Ovary (tissue), 10 donors: ENCODE measurements at places on chromosomes 11 and 22. TPM values are rescaled to one million over a fixed set of nuclear protein-coding genes. Genes with fewer than 3 reads are reported as not detected.

Gene IFITM10
- polyA plus RNA-seq, result 0.15 TPM

Gene PLEKHA7
- 16.7 TPM for polyA plus RNA-seq

Gene MS4A12
- not detected for polyA plus RNA-seq

- no peaks in the 10 kb centered on the region for H3K36me3 ChIP-seq
- DNase-seq, result no peak
- peaks cover 2% of the 10 kb centered on the region for H3K4me1 ChIP-seq
Observed at GRCh38 chr11:67253872-67254624, 12.2 kb upstream of the GRK2 start.

DNA sequence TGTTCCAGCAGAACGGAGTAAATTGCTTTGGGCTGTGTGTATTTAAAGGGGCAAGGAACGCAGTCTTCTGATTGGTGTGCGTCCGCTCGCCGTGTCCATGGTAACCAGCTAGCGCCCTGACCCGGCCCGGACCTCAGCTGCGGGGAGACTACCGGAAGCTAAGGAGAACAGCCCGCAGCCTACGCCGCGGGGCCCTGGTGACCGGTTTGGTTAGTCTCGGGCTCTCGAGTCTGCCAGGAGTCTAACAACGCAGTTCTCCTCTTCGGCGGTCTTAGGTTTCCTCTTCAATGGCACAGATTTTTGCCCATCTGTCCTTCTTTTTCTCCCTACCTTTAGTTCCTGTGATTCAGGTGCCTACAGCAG, 3.5 kb upstream of the OR56A3 start:
- no peak overlapping the region for H3K27ac ChIP-seq
- H3K4me1 ChIP-seq, result no peaks in the 10 kb centered on the region
- no peak overlapping the region for H3K4me3 ChIP-seq
- DNase-seq, result no peak
- H3K27me3 ChIP-seq, result no peaks in the 10 kb centered on the region
- H3K36me3 ChIP-seq, result no peaks in the 10 kb centered on the region

GRCh38 chr22:42001121-42001520, 2.5 kb downstream of the WBP2NL start:
- DNase-seq, result no peak
- H3K36me3 ChIP-seq, result no peaks in the 10 kb centered on the region
- no peak overlapping the region for H3K4me3 ChIP-seq

GRCh38 chr11:113193016-113193415, 121.4 kb upstream of the TTC12 start:
- H3K4me3 ChIP-seq, result no peak overlapping the region
- H3K4me1 ChIP-seq, result peaks cover 22% of the 10 kb centered on the region
- H3K27ac ChIP-seq, result no peak overlapping the region
- H3K36me3 ChIP-seq, result no peaks in the 10 kb centered on the region

DNA sequence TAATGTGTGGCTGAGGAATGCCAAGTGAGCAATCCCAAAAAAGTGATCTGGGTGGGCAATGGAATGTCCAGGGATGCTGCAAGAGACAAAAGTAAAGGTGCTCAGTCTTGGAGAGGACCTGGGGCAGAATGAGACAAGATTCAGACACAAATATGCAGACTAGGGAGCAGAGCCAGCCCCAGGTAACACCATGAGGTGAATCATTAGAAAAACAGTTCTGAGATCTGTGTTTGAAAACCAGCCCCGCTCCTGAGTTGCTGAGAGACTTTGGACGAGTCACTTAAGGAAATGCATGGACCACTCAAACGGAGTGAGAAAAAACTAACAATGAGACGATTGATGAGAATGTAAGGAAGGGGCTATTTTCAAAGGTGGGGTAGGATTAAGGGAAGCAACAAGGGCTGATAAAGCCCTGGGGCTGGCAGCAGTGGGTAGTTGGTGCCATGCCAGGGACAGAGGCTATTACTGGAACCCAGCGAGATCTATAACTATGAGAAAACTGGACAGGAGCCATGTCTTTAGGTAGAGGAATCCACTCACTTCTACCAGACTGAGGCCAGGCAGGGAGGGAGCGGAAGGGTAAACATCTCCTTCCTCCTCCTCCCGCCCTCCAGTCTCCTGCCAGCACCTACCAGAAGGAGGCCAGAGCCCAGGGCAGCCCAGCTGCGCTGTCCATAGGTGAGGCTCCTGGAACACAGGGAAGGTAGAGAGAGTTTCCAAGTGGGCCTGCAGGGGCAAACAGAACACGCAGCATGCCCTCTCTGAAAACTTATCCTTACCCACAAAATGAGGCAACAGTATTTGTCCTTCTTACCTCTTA, 130.4 kb upstream of the TEAD1 start:
- DNase-seq, result no peak
- H3K36me3 ChIP-seq, result no peaks in the 10 kb centered on the region
- H3K27ac ChIP-seq, result no peak overlapping the region
- peaks cover 10% of the 10 kb centered on the region for H3K4me1 ChIP-seq

DNA sequence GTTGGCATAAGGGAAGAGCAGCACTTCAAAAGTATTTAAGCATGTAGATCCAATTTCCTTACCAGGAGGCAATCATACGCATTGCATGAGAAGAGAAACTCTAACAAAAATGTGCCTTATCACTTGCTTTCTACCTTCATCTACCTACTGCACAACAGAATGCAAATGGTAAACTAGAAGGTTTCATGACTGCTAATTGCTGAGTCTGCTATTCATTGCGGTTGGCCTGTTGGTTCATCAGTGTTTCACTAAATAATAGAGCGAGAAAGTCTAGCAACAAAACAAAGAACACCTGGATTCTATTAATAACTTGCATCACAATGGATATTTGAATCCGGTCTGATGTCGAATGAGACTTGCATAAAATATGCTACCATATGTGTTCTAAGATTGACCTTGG, 229.0 kb downstream of the OPCML start:
- no peaks in the 10 kb centered on the region for H3K4me1 ChIP-seq
- no peak for DNase-seq
- H3K4me3 ChIP-seq, result no peak overlapping the region
- no peaks in the 10 kb centered on the region for H3K36me3 ChIP-seq
- H3K27ac ChIP-seq, result no peak overlapping the region
- H3K27me3 ChIP-seq, result no peaks in the 10 kb centered on the region

GRCh38 chr11:64867748-64868462, 10.5 kb downstream of the EHD1 start:
- no peak for DNase-seq
- H3K36me3 ChIP-seq, result no peaks in the 10 kb centered on the region
- H3K27me3 ChIP-seq, result no peaks in the 10 kb centered on the region
- peak overlapping the region; percentile 11 for H3K27ac ChIP-seq
- no peak overlapping the region for H3K4me3 ChIP-seq
